ENCODE measurements at places on chromosomes 1 and 21.

GRCh38 chr1:224528900-224529299 lies 87.2 kb upstream of the CNIH3 start:
- DNase-seq = no peak

DNA sequence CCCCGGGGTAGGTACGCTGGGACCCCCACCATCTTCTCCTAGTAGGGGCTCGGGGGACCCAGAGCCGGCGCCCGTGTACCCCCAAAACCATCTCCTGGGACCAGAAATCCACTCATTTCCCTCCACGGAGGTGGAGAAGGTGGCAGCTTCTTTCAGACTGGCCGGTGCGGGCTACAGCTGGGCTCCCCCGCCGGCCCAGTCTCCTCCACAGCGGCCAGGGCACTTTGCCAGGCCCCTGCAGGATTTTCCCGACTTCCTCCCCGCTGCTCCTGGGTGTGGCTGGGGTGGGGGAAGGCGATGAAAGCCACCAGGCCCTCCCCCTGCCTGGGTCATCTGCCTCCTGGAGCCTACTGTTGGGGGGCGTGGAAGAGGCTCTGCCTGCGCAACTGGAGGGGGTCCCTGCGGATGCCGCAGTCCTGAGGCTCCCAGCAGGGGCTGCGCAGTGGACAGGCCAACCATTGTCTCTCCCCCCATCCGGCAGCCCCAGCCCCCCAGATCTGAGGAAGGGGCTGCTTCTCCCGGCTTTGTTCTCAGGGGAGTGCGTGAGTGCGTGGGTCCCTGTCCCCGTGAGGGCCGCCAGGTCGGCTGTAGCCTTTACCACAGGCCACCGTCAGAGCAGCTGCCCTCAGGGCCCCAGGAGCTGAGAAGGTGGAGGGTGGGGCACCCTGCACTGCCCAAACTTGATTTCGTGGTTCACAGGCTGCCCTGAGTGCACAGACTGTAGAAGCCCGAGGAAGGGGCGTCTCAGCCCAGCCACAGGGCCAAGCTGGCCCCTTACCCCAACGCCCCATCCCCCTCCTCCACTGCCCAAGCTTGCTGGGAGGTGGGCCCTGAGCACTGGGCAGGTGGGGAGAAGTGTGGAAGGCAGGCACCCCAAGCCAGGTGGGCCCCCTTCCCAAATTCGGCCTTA lies 1.3 kb downstream of the AGRN start:
- no peak for DNase-seq

DNA sequence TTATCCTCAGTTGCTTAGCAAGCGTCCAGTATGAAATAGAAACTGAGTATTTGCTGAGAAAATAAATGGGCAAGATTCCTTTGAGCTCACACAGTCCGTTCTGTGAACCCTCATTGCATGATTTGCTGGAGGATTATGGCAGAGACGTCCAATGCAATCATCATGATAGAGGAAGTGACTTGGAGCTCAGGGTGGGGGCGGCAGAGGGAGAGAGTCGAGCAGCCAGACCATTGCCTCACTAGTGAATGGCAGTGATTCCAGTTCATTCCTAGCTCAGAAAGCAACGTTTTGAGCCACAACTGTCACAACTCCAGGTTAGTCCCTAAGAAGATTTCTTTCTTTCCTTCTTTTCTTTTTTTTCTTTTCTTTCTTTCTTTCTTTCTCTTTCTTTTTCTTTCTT lies 27.5 kb upstream of the COL9A2 start:
- DNase-seq = peak; percentile 28

GRCh38 chr21:41431788-41432548 lies 5.9 kb downstream of the MX1 start:
- no peak for DNase-seq

DNA sequence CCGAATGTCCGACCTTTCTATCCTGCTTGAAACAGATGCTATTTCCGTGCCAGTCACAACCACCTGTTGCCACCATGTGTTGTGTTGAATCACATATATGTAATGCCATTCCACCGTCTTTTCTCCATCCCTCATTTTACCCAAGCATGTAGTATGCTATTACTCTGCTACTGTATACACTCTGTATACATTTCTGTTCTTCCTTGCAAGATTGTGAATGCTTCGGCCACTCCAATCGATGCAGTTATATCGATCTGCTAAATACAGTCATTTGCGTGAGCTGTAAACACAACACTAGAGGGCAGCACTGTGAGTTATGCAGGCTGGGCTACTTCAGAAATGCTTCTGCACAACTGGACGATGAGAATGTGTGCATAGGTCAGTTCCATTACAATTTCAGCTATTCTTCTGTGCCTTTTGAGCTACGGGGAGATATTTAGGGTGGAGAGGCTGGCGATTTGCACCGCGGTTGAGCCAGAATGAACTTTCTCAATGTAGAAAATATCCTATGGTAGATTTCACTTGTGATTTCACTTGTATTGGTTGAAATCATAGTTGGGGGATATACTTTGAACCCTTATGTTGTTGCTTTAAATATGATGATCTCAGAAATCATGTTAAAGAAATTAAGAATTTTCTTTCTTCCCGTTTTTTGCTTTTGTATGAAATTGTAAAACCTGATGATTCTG lies 289.8 kb downstream of the NTNG1 start:
- DNase-seq = peak; percentile 11

GRCh38 chr21:31414263-31415000 lies 70.4 kb upstream of the TIAM1 start:
- DNase-seq = no peak

DNA sequence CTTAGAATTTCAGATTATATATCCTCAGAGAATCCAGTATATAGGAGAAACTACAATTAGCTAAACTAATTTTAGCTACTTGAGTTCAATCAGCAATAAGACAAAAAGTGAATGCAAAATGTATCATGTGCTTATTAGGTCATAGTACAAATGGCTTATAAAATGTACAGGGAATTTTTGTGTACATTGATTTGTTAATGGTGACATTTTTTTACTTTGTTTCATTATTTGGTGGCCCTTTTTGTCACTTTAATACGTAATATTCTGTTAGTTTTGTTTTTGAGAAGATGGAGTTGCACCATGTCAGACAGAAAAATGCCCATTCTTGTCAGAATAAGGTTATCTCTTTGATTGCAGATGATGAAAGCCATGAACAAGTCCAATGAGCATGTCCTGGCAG lies 33.6 kb downstream of the CC2D1B start:
- no peak for DNase-seq

GRCh38 chr21:21750124-21750825 lies 752.1 kb downstream of the NCAM2 start:
- DNase-seq = no peak

DNA sequence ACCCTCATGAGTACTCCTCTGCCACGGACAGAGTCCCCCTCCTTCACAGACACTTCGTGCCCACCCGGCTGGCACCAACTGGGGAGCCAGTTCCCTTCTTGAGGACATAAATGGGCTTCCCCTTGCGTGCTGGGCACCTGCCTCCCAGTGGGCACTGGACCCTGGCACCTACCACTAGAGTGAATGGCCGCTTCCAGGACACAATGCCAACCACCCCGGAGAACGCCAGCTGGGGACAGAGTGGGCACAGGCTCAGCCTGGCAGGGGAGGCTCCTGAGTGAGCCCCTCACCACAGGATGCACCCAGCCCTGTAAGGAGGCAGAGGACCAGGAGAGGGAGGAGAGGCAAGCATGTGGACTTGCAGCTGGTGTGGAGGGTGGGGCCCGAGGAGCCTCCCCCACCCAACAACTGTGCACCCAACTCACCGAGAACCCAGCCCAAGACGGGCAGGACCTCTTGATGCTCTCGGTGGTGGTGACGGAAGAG lies 1.0 kb downstream of the ENTREP3 start:
- no peak for DNase-seq

DNA sequence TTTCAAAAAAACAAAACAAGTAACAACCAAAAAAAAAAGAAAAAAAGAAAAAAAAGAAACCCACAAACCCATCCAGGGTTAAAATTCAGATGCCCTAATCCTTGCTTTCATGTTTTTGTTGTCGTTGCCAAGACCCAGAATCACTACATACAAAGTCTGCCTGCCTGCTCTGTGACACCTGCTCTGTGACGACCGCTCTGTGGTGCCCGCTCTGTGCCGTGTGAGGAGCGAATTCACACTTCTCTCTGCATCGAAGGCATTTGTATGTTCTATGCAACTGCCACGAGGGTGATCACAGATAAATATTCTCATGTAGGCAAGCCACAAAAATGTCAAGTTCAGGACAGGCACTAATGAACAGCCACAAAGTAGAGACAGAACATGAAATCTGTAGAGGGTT lies 178.6 kb downstream of the SLC45A1 start:
- DNase-seq = peak; percentile 54

- DNase-seq = no peak
These were observed 40.4 kb downstream of the TENT5C start for GRCh38 chr1:117646007-117646811.

GRCh38 chr1:155009221-155009711 lies 6.7 kb downstream of the ZBTB7B start:
- peak; percentile 14 for DNase-seq

- DNase-seq = no peak
These were observed 43.3 kb downstream of the ZBTB17 start for GRCh38 chr1:15932612-15933011.

DNA sequence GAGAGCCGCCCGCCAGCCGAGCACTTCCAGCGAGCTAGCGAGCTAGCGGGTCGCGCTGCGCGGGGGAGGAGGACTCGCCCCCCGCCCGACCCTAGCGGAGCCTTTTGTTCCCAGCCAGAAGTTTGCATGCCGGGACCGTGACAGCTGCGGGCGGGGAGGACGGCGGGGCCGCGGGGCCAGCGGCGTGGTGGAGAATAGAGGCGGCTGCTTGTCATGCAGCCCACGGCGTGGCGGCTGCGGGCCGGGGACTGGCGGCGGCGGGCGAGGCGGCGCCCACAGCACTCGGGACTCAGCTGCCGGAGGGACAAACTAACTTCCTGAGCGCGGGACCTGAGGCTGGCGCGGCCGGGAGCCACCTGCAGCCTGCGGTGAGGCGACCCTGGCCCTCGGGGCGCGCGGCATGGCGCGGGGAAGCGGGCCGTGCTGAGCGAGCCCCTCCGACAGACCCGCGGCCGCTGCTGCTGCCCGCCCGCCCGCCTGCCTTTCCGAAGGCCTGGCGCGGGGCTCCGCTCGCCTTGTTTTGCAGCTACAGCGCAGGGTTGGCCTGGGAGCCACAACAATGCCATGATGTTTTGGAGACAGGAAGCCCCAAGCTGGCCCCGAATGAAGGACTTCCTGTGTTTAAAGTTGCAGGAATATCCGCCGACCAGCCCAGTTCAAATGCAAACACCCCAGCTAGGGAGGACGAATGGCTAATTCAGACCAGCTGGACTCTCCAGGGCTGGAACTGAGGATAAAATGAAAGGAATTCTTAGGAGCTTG lies 82.2 kb upstream of the BMP8A start:
- peak; percentile 8 for DNase-seq

Data from CD4-positive, alpha-beta T cell treated with Interleukin-17A for 1 hour (primary cell).